Stimulated activated naive CD4-positive, alpha-beta T cell treated with Interleukin-2 at 50 U/mL for 16 hours (primary cell): ENCODE measurements at places on chromosomes 6 and 20.

DNA sequence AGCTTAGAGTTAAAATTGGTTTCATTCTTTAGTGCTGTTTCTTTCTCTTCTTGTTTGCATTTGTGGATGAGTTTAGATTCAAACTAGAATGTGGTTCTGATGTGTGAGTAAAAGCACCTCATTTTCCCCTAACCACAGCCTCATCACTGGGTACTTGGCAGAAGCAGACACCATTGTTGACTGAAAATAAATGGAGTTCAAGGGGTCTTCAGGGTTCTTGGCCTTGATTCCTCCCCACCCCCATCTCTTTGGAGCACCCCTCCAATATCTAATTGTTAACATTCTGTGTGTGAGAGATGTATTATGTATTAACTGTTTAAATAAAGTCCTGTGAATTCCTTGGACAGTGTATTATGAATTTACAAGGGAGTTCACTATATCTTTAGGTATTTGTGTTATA is 59.6 kb downstream of the JARID2 start:
- DNase-seq, result no peak

DNA sequence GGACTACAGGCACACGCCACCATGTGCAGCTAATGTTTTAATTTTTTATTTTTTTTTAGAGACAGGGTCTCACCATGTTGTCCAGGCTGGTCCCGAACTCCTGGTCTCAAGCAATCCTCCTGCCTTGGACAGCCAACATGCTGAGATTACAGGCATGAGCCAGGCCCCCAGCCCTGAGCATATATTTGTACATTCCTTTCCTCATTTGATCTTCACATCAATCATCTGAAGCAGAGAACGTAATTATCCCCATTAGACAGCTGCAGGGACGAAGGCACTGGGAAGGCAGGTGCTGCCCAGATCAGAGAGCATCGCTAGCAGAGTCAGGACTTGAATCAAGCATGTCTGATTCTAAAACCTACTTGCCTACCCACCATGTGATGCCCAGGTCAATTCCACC is 41.0 kb upstream of the SIRPA start:
- DNase-seq, result no peak

DNA sequence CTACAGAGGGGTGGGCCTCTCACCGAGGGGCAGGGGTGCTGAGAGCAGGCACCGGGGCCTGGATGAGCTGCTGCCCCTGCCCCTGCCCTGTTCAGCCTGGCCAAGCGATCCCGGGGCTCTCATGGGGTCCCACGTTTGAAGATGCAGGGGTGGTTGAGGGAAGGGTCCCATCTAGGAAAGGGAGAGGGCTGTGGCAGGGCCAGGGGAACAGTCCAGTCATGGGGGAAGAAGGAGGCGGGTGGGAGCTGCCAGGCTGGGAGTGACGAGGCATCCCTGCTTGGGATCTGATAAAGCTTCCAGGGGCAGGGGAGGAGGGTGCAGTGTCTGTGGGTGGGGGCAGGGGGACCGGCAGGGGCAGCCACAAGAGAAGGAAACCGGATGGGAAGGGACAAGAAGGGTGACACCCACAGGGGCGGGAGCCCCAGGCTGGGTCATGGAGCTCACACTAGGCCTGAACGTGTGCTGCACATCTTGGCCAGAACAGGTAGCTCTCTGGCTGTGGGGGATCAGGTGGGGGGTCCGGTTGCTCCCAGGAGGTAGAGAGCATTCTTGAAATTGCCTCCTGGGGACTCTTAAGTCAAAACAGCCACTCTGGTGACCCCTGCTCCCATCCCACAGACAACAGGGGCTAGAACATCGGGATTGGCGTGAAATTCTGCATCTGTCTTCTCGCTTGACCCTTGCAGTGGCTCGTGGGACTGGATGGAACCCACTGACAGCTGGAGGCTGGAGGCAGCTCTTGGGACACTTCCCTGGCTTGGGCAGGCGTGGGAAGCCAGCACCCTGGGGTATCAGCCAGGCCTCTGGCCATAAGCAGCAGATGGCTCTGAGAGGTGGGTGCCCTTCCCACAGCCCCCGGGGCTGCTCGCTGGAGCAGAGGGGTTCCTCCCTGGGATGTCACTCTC is 58.0 kb upstream of the GATA5 start:
- no peak for DNase-seq

DNA sequence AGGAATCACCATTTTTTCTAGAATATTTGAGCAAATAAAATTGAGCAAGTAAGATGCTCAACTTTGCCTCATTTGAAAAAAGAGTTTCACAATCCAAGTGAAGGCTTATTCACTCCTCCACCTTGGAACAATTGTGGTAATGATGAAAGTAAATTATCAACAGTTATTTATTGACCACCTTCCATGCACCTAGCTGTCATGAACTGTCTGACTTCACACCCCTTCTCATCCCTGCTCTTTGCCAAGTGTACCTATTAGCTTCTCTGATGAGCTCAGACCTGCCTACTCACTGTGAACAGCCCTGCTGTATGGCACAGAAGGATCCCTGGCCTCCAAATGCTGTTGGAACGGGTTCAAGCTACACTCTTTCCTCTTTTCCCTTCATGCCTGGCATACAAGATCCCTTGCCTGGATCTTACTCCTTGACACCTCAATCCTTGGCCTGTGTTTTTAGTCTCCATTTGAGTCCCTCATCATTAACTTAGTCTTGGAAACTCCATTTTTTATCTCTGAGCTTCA is 99.0 kb upstream of the PREP start:
- no peak for DNase-seq

GRCh38 chr6:71892641-71893040 is 6.3 kb downstream of the RIMS1 start:
- no peak for DNase-seq

DNA sequence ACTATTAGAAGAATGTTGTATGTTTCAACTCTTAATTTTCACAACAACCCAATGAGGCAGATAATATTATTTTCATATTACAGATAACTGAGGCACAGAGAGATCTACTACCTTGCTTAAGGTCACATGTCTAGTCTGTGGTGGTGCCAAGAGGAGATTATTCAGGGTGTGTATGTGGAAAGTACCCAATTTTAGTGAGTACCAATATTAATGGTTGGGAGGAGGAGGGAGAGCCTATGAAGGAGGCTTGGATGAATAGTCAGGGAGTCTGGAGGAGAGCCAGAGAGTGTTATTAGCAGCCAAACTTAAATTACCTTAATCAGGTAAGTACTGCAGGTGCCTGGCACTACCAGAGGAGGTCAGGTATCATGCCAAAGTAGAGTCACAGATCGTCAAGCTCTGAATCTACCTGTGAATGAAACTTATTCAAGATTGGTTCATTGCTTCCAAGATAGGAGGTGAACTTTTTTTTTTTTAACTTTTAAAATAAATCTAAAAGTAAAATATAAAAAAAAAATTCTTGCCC is 10.9 kb upstream of the CALHM6 start:
- no peak for DNase-seq

GRCh38 chr6:99307295-99307907 is 42.1 kb downstream of the FAXC start:
- no peak for DNase-seq

DNA sequence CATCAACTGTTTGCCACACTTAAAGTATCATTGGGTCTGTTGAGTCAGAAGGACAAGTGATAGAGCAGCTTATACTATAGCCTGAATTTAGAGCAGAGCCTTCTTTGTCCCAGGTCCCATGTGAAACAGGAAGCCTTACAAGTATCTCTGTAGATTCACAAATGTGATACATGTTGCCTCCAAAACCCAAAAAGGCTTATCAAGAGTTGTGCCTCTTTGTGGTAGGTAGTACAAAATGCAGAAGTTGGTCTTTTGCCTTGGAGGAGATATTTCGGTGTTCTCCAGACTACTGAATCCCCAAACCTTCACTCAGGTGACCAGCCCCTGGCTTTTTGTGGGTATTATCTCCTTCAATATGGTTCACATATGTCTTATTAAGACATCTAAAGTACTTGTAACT is 172.8 kb upstream of the PROKR2 start:
- DNase-seq, result no peak

GRCh38 chr20:21614980-21615379 is 90.5 kb upstream of the PAX1 start:
- DNase-seq, result no peak

DNA sequence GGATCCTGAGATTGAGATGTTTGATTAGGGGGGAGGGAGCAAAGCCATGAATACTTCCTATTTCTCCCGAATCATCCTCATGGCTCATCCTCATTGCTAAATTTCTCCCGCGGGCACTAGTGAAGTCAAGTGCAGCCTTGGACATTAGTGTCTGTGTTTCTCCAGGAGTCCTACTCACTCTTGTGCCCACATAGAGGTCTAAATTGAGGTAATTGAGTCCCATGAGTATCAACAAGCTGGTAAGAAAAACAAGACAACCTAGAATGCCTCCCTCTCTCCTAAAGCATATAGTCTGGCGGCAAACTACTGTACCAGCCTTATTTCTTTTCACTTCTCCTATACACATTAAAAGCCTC is 420 bp downstream of the CENPQ start:
- no peak for DNase-seq

DNA sequence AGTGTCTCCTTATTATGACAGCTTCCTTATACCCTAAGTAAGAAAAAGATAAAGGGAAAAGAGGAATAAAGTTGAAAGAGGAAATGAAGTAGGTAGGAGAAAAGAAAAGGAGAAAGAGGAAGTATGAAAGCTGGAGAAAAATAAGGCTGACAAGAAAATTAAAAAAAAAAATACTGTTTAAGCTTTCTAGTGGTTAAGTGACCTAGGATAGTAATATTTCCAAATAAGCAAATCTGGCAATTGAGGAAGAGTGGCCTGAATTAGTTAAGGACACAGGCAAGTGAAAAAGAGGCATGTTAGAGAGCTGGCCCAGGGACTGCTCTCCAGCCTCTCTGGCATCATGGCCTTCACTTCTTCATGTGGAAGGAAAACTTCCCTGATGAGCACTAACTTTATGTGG is 76.5 kb upstream of the ADGRF1 start:
- DNase-seq, result no peak

DNA sequence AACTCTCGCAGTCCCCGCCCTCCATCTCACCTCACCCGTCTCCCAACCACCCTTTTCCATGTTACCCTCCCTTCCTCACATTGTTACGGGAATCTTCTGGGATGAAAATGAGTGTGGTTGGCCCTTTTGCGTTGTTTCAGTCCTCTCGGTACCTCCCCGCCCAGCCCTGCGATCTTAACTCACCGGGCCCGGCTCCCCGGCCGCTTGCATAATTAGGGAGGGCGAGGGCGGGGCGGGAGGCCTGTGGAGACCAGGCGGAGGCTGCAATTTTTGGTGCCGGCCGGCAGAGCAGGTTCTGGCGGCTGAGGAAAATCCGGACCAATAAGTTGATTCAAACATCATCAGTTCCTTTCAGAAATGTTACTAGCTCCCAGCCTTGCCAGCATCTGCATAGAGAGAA is 25.2 kb downstream of the TFAP2B start:
- DNase-seq, result no peak

GRCh38 chr6:33014841-33015634 is 5.6 kb upstream of the HLA-DOA start:
- DNase-seq, result peak; percentile 22

DNA sequence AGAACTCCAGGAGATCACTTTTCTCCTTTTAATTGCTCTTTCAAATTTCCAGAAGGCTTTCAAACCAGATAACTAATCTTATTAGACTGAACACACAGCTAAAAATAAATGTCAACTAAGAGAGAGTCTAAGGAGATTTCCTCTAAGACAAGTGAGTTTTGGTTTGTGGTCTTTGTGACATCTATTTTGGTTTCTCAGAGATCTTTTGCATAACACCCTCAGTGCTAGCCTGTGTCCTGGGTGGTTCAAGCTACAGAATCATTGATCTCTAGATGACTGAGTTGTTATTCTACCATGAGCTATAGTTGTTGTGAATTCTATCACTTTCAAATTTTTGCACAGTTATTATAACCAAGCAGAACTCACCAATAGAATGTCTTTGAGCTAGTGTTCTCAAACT is 49.1 kb upstream of the PLCB4 start:
- no peak for DNase-seq

- DNase-seq, result no peak
These were observed 26.5 kb downstream of the GLO1 start for GRCh38 chr6:38676236-38676973.

GRCh38 chr20:58440021-58440767 is 51.2 kb downstream of the VAPB start:
- DNase-seq, result no peak

DNA sequence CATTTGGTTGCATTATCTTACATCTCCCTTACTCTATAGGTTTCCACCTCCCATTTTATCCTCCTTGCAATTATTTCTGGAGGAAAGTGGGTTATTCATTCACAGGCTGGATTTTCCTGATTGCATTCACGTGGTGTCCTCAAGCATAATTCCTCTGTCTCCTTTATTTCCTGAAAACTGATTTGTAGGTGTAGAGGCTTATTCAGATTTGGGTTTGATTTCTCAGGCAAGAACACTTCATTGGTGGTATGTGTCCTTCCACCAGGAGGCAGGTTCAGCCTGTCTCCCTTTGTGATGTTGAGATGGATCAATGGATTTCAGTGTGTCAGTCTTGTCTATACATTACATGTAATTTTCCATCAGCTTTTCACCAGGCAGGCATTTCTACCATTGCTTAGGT is 17.3 kb downstream of the DNPH1 start:
- DNase-seq, result no peak

DNA sequence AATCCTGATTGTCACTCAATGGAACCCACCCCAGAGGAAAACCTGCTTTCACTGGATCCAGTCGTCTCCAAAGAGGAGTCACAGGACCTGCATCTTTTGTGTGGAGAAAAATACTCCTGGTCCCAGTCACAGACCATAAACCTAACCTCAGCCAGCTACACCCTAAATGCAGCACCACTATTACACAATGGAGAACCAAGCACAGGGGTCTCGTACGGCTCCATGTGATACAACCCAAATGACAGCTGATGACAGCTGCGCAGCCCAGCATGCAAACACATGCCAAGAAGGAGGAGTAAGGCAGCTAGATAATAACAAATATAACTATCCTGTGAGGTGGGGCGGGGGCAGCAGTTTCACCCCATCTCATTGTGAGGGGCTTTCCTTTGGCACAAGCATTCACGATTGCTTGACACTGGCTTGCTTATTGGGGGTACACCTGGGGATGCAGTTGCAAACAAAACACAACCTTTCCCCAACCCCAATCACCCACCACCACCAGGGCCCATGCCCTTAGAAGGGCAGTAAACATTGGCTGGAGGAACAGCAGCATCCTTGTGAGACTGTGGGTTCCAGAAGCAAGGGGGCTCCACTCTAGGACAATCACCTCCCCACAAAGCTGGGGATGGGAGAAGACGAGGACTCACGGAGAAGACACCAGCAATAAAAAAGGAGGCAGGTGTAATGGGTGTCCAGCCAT is 51.5 kb downstream of the TRERF1 start:
- DNase-seq, result no peak

DNA sequence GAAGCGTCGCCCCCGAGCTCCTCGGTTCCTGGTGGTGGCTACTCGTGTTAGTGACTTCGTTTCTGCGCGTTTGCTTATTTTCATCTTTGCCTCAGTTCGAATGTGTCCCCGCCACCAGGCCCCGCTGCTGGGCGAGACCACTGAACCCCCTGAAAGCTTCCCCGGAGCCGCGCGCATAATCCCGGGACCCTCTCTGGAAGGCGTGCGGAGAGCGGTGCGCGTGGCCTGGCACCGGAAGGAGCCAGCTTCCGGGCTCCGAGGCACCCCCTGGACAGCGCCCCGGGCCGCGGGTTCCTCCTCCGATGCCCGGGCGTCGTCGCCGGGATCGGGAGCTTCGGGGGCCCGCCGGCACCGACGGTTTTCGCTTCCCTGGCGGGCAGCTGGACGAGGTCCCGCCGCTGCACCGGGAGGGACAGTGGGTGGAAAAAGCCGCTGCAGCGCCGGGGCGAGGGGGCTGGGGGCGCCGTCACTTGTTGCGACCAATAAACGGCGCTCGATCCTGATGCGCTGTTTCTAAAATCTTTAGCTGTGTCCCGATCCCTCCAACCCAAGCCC is 643 bp upstream of the SLC35D3 start:
- no peak for DNase-seq
